Stimulated activated CD4-positive, alpha-beta T cell treated with anti-CD3 and anti-CD28 coated beads, Interleukin-2, amount 100 ng/mL, for 24 hours (primary cell): ENCODE measurements at places on chromosomes 2 and 18.

- DNase-seq, result no peak
Measured at GRCh38 chr2:85547859-85548607, 9.1 kb downstream of the MAT2A start.

- DNase-seq, result peak; percentile 72
Measured at GRCh38 chr18:77067291-77068061, 65.1 kb downstream of the MBP start.

GRCh38 chr2:1936427-1936980 lies 192.2 kb upstream of the PXDN start:
- DNase-seq, result no peak

GRCh38 chr2:234960175-234961088 lies 8.6 kb downstream of the SH3BP4 start:
- DNase-seq, result no peak

DNA sequence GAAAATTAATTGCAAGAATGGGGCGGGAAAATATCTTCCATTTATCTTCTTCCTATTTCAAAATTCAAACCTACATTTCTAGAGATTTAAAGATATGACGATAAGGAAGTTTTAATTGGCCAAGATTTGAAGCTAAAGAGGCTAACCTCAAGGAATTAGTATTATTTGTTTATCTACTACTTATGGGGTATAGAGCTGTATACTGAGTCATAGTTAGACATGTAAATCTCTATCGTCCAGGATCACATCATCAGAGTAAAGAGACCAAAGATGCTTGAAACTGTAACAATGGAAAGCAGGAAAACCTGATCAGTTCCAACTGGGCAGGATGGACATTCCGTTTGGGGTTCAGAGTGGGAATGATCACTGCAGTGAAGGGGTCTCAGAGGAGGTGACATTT lies 95.2 kb upstream of the KLF7 start:
- DNase-seq, result no peak
